ENCODE measurements at places on chromosomes 4 and X.

DNA sequence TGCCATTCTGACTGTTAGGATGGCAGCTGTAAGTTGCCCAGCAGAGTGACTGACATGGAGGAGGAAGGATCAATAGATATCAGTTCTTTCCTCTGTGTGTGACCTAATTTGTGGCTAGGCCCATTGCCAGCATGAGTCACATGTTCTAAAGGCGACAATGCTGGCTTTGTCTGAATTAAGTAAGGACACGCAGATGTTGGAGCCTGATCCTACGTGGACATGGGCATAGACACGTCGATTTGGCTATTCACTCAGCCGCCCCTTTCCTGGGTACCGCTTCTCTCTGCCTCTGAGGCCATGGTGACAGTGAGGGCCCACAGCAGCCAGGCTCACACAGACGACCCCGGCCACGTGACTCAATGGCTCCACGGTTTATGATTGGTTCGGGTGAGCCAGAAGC is 16.3 kb downstream of the PROM1 start:
- DNase-seq: no peak

GRCh38 chrX:20311505-20311904 is 44.8 kb upstream of the RPS6KA3 start:
- no peak for DNase-seq

DNA sequence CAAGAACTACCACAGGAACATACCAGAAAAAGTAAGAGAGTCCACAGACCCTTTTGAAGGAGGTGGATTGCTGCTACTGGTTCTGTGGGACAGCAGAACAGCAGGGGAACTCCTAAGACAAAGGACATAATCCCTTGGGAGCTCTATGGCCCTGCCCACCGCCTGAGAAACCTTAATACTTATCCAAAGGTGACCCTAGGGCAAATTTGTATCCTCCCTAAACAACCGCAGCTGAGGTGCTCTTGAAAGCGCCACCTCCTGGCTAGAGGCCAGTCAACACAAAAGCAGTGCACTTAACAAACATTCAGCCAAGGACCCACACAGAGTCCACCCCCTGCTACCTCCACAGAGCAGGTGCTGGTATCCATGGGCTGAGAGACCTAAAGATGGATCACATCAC is 136.8 kb downstream of the ADAM29 start:
- DNase-seq: no peak

DNA sequence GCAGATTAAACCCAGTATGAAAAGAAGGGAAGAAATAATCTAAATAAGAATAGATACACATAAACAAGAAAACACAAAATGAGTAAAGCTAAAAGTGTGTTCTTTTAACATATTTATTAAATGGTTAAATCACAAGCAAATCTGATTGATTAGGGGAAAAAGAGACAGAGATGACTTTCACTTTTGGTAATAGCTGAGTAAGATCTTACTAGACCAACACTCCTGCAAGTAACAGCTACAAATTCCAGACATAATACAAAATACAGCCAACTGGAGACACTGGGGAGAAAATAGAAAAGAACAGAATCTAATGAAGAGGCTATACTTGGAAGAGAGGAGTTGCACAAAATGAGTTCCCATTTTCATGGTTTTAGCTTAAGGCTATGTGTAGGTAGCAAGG is 33.5 kb downstream of the OR13H1 start:
- DNase-seq: no peak

DNA sequence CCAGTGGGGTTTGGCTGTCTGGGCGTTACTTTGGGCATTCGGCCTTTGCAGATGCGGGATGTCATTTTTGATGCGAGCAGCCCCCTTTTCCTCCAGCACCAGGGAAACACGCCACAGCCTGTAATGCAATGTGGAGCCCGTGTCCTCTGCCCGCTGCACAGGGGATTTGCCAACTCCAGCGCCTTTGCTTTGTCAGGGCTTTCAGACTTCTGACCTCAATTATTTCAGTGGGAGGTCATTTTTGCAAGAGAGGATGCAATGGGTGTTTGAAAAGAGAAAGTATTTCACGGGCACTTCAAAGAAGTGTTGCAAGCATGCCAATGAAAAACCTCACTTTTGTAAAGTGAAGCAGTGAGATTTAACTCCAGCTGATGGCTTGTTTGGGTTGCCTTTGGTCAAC is 11.5 kb downstream of the CLCN4 start:
- peak; percentile 44 for DNase-seq

- DNase-seq: no peak
These were observed 108.9 kb downstream of the DLG3 start for GRCh38 chrX:70553516-70553915.

DNA sequence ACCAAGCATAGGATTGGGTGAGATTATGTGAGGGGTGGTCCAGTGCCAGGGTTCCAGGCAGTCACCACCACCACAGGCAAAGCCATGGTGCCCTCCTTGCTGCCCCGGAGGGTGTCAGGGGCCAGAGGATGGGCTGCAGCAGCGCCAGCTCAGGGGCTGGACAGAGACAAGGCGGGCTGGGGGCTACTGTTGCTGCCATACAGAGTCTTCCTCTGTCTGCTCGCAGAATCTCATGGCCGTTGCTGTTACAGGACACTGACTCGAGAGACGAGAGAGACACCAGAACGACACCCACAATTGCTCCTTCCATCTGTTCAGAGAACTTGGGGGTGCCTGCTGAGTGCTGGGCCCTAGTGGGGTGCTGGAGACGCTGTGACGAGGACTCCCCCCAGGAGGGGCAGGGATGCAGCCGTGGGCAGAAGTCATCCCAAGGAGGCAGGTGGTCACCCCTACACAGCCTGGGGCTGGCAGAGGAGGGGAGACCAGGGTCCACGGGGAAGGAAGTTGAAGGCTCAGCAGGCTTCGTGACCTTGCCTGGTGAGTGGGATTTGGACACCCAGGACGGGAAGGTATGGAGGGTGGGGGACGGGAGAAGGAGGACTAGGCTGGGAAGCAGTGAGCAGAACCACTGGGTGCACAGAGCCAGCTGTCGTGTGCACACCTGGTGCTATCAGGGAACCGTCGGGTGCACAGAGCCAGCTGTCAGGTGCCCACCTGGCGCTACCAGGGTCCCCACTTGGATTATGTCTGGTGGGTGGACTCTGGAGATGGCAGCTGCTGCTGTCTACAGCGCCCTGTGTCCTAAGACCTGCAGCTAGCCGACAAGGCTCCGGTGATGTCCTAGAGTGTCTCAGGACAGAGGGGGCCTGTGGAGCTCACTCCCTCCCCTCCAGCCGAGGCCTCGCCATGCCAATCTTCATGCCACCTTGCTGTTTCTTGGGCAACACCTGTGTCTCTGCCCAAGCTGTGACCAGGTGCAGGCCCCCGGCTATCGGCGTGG is 43.9 kb upstream of the HMX1 start:
- DNase-seq: no peak

DNA sequence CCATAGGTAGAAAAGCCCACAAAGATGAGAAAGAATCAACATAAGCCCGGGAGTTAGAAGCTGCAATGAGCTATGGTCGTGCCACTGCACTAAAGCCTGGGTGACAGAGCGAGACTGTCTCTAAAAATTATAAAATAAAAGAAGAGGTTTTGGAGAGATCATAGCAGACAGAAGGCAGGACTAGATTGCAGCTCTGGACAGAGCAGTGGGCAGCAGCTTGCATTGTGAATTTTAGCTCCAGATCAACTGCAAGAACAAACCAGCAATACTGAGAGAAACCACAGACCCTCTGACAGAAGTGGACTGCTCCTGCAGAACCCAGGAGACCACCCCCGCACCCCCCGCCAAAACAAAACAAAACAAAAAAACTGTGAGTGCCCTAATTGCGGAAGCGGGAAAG is 30.6 kb downstream of the SOWAHB start:
- DNase-seq: no peak

GRCh38 chr4:182223708-182224107 is 19.5 kb upstream of the TENM3 start:
- DNase-seq: no peak

- no peak for DNase-seq
These were observed 68.7 kb downstream of the VSIG4 start for GRCh38 chrX:65971151-65971550.

GRCh38 chr4:71697031-71697430 is 86.8 kb downstream of the GC start:
- DNase-seq: peak; percentile 3

DNA sequence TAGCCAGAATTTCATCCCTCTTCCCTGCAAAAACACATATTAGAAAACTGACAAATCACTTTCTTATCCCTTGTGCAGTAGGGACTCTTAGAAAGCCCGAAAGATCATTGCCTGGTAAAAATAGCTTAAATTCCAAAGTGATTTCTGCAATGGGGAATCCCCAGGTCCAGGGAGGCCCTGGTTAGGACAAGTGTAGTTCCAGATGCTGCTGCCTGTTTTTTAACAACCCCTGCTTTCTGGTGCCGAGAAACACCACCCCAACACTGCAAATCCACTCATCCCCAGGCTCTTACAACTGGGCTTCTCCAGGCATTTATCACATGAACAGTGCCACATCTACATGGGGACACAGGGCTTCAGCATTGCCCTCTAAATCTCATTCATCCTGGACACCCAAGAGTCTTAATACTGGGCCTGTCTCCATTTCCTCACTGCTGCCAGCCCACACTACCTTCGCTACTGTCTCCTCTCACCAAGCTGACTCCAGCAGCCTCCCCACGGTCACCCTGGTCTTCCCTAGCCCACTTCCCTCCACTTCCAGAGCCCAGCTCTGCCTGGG is 112.2 kb upstream of the PSAPL1 start:
- peak; percentile 71 for DNase-seq

GRCh38 chr4:5964030-5964429 is 54.2 kb downstream of the C4orf50 start:
- DNase-seq: no peak

DNA sequence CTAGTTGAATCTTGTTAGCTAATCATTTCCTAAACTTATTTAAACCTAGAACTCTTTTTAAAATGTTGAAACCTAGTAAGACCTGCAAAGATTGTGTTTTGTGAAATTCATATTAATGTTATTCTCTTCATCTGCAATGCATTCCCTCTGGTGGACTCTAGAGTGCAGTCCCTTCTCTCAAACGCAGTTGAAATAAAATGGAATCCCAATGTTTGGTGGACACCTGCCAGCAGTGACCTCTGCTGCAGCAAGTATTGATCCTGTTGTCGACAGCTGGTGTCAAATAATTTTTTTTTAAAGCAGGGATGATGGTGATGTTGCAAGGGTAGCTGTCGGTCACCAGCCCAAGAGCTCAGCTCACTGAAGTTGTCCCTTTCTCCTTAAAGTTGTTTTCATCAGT is 492.0 kb downstream of the ZIC3 start:
- no peak for DNase-seq

DNA sequence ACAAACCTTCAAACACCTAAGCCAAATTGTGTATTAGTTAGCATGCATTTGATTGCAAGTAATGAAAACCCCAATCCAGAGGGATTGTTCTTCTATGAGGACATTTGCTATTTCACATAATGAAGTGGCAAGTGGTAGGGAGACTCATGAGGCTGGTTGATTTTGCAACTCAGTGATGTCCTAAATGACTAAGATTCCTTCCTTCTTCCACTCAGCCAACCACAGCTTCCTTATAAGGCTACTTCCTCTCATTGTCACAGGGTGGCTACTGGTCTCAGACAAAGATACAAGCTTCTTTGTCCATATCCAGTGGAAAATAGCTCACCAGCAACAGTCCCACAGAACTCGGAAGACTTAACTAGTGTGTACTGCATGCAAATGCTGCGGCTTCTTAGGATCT is 5.3 kb upstream of the OTC start:
- DNase-seq: peak; percentile 72

- DNase-seq: peak; percentile 52
These were observed 44.4 kb upstream of the TMSB15B start for GRCh38 chrX:103918050-103918449.

DNA sequence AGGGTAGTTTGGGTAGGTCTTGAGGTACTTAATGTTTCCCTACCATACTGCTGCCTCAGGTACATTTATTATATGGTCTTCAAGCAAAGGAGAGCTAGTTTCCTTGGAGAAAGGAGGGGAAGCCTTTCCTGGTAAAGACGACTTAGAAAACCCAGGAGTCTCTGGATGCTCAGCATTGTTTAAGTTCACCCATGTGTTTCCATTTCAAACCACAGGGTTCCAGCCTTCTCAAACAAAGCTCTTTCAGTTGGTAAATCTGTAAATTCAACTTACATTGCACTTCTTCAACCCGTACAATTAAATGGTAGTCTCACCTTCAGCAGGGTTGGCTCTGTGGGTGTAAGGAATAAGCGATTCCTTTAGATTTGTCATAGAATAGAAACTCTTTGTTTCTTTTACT is 111.9 kb upstream of the UNC5C start:
- no peak for DNase-seq

- DNase-seq: no peak
These were observed 125.8 kb upstream of the RXFP1 start for GRCh38 chr4:158395889-158396288.

DNA sequence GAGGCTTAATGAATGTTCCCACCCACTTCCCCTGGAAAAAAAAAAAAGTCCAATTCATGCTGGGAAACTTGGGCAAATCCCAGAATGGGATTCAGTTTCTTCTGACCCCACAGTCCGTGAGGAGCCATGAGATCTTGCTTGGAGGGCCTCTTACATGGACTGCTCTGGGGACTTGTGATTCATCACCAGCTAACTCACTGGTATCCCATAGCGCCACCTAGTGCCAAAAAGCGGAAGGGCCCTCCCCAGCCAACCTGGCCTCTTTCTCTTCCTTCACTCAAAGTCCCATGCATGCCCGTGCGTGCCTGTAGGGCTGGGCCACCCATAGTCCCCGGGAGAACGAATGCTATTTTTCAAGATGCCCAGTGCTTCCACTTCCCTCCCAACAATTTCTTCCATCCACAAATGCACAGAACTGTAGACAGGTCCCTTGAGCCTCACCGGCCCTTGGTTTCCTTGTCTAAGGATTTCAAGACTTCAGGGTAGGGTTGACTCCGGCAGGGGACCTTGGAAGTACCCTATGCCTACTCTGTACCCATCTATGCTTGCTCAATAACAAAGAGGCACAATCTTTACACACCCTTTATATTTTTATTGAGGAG is 5.1 kb downstream of the RTL5 start:
- peak; percentile 85 for DNase-seq

All from AG10803 (cell line).